WTC11 (cell line): ENCODE measurements at places on chromosomes 1 and 21. TPM values are rescaled to one million over a fixed set of nuclear protein-coding genes. Genes with fewer than 3 reads are reported as not detected.

The PYHIN1 gene
- 0.11 TPM in 1 of 3 replicates, not detected in the others for total RNA-seq

The SLC22A15 gene
- total RNA-seq, result 3.5 to 4.5 TPM (median 4.3 TPM) in 3 replicates

The PLA2G4A gene
- total RNA-seq, result 1.3 to 1.5 TPM (median 1.4 TPM) in 3 replicates

DNA sequence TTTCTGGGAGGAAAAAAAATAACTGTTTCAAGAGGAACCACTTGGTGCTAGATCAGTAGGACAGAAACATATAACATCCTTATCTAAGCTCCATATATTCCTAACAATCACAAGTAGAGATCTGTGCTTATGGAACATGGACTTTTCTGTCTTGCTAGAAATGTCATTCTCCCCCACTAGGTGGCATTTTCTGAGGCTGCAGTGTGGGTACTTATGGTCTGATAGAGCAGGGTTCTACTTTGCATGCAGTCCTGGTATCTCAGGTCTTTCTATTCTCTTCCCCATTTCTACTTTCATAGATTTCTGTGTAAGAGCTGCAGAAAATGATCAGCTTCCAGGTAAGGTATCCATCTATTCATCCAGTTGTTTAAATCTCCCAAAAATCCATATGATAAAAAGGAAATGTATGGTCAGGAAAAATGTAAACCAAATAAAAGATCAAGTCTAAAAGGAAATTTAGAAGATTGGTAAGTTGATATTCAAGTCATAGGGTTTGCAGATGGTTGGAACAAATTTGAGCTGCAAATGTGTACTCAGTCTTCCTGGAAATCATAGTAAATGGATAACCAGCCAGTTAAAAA lies 1.5 kb downstream of the ZNF684 start:
- H3K4me3 ChIP-seq, result peak overlapping the region; percentile 97
- peaks cover 4% of the 10 kb centered on the region; the same call in 1 of the 2 replicates for H3K27me3 ChIP-seq
- peaks cover 12% of the 10 kb centered on the region for H3K4me1 ChIP-seq
- H3K36me3 ChIP-seq, result peaks cover 20% of the 10 kb centered on the region

DNA sequence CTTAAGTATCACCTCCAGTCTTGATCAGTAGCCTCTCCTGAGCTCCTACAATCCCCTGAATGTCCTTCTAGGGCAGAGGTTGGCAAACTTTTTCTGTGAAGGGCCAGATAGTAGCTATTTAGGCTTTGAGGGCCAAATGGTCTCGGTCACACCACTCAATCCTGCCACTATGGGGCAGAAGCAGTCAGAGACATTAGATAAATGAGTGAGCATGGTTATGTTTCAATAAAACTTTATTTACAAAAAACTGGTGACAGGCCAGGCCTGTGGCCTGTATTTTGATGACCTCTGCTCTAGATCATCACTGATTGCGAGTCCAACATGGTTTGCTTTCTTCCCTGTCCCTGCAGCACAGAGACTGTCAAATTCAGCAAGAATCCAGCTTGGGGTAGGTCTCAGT lies 36.3 kb downstream of the LRP8 start:
- no peak overlapping the region for H3K27ac ChIP-seq
- H3K27me3 ChIP-seq, result no peaks in the 10 kb centered on the region
- no peak for DNase-seq
- H3K4me1 ChIP-seq, result peaks cover 30% of the 10 kb centered on the region
- peaks cover 25% of the 10 kb centered on the region for H3K36me3 ChIP-seq

DNA sequence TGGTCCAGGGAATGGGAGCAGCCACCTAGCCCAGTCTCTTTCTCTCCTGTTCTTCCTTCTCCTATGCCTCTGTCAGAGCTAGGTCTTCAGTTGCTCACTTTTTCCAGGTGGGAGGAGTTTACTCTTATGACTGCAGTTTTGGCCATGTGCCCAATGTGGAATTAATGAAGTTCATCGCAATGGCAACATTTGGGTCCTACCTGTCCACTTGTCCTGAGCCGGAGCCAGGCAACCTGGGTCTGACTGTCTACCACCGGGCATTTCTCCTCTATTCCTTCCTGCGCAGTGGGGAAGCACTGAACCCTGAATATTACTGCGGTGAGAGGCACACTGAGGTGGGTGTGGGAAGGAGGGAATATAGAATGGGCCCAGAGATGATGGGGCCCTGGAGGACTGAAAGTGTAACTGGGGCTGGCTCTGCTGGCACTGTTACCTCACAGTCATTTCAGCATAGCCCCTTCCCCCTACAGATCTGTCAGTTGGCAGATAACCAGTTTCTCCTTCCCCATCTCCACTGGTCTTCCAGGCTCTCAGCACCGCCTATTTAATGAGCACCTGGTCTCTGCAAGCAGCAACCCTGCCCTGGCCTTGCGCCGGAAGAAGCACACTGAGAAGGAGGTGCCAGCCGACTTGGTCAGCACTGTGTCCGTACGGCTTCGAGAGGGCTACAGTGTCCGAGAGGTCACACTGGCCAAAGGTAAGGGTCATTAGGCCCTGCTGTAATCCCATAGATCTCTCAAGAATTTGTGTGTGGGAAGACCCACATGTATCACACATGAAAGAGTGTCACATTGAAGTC lies 30.1 kb downstream of the SZT2 start:
- H3K4me1 ChIP-seq, result peaks cover 9% of the 10 kb centered on the region
- H3K4me3 ChIP-seq, result no peak overlapping the region
- H3K27me3 ChIP-seq, result no peaks in the 10 kb centered on the region
- H3K36me3 ChIP-seq, result peaks cover 15% of the 10 kb centered on the region

GRCh38 chr1:226960256-226960655 lies 20.2 kb downstream of the COQ8A start:
- no peak overlapping the region for H3K4me3 ChIP-seq
- peaks cover 21% of the 10 kb centered on the region for H3K36me3 ChIP-seq
- no peaks in the 10 kb centered on the region for H3K4me1 ChIP-seq

DNA sequence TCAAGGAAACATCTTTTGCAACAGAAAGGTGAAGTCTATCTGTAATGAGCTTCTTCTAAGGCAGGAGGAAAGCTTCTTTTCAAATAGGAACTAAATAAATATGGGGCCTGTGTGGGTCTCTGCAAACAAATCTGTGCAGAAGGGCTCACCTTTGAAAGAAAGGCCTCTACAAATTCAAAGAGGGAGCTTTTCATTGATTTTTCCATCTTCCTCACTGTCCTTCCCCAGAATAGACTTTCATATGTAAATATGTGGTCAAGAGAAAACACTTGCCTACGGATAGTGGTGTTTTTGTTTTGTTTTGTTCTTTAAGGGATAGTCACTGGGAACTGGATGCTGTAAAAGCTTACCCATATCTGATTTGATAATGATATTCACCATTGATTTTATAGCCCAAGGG lies 223.4 kb downstream of the DSCAM start:
- H3K4me1 ChIP-seq, result peaks cover 39% of the 10 kb centered on the region
- no peaks in the 10 kb centered on the region; the same call in 1 of the 2 replicates for H3K27me3 ChIP-seq
- H3K36me3 ChIP-seq, result no peaks in the 10 kb centered on the region
- DNase-seq, result no peak
- H3K27ac ChIP-seq, result no peak overlapping the region
